Forelimb muscle (tissue), 1 donor: ENCODE measurements at places on chromosomes 6 and 20. TPM values are rescaled to one million over a fixed set of nuclear protein-coding genes. Genes with fewer than 3 reads are reported as not detected.

The TLDC2 gene
- 0.40 TPM for polyA plus RNA-seq

DNA sequence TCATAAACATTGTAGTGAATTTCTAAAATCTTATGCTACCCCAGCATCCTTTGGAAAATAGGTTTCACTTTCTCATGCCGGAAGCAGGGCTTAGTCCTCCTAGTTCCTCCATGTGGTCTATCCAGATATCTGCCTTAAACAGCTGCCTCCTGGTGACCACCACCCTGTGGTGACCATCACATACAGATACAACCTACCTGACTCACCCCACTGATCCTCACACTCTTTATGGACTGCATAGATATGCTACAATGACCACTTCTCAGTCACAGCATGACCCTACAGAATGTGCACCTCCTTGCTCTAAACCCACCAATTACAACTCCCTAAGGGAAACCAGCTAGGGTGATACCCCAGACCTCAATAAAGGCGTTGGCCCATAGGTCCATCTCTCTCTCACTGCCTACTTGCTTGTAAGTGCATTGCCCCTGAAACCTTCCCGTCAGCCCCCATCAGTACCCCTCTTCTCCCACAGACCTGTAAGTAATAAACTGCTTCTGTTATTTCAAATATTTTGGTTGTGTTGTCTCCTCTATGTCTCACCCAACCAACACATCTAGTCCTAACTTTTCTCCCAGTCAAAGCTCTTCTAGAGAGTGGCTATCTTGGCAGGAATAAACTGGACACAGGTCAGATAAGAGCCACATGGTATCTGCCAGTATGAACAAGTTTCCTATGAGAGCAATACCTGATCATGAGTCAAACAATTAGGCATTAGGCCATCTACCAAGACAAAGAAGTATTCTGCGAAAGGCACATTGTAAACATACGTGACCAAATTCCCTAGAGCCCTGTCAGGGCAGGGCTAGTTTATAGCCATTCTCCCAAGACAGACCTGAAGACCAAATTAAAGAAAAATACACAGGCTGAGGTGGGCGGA is 39.4 kb upstream of the PLEKHG1 start:
- no peak for DNase-seq

DNA sequence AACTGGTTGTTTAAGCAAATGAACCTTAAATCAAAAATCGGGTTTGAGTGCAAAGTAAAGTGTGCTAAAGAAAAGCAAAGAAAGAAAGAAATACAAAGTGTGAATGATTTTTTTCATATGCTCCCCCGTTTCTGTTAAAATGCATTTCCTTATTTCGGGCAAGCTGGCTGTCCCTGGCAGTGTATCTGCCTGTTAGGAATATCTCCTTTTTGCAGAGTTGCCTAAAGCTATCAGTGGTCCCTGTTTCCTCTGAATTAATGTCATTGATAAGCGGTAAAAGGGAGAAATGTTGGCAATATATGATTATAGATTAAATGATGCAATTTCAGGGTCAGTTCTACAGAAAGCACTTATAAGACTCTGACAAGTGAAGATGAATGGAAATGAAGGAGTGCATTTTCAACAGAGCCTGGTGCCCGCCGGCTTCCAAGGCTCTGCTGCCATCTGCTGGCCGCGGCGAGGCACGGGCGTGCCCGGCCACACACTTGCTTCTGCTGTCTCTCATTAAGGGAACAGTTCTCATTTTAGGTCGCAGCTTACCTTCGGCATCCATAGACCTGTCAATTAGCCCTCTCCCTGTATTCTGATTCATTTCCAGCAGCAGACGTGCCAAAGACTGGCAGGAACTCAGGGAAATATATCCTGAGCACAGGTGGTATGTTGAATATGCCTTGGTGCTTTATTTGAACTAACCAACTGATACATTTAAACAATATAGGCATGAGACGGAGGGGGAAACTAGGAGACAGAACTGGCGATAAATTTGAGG is 381.9 kb downstream of the C6orf118 start:
- DNase-seq = no peak

DNA sequence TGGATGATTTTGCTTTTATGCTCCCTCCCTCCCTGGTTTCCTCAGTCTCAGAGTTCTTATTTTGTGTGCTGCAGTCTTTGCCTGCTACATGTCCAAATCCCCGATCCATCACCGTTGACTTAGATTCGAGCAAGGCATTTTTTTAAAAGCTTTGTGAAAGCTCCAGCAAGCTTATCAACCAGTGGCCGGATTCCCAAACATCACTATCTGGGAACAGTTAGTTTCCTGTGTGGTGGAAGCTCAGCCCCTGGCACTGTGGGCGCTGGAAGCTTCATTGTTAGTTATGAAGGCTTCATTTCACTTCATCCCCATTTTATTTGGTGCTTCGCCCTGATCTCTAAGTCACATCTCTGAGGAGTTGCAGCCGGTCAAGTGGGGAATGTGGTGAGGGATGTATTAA is 44.7 kb downstream of the DEK start:
- DNase-seq = no peak

DNA sequence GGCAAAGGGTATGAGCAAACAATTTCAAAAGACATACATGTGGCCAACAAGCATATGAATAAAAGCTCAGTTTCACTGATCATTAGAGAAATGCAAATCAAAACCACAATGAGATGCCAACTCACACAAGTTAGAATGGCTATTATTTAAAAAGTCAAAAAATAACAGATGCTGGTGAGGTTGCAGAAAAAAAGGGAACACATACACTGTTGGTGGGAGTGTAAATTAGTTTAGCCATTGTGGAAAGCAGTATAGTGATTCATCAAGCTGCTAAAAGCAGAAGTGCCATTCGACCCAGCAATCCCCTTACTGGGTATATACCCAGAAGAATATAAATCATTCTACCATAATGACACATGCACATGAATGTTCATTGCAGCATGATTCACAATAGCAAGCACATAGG is 6.7 kb upstream of the KHDC1L start:
- no peak for DNase-seq

DNA sequence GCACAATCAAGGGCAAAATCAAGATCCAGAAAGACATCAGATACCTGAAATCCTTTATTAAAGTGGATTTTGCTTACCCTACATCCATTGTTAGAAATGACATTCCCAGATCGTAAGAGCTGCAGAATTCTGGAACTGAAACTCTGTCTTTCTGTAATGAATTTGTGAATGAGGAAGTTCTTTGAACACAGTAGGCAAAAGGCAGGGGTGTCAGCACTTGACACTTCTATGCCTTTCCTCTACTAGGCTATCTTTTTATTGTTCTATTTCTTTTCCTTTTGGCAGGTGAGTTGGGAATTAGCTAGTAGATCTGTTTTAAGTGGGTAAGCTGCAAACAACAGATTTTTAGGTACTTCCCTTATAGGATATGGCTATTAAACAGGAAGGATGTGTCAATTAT is 126.3 kb downstream of the CARMIL1 start:
- no peak for DNase-seq

DNA sequence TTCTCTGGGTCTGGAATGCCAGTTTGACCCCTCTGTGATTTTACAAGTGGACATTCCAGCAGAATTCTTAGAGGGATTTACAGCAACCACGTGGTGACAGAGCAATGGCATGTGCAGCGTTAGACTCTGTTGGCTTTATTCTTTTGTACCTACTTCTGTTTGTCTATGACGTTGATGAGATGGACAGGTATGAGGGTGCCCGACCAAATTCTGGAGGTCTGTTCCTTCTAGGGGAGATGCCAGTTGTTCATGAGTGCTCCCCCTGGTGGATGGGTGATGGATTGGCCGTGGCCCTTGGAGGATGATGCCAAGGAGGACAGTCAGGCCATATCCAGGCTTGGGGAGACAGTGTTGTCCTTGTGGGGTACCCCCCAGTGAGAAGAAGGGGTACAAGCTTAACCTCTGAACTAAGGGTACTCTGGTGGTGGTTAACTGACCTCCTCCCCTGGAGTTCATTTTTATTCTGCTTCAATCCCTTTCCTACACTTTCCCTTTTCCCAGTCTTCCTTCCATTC is 198.6 kb downstream of the DTNBP1 start:
- no peak for DNase-seq

DNA sequence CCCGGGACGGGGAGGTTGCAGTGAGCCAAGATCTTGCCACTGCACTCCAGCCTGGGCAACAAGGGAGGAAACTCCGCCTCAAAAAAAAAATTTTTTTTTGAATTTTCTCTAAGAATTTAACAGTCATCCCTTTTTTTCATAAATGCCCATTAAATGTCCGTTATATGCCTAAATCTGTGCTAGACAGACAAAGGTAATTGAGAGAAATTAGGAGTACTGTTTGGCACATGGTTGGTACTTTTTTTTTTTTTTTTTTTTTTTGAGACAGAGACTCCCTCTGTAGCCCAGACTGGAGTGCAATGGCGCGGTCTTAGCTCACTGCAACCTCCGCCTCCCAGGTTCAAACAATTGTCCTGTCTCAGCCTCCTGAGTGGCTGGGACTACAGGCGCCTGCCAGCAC is 1.7 kb downstream of the PCMT1 start:
- DNase-seq = no peak

DNA sequence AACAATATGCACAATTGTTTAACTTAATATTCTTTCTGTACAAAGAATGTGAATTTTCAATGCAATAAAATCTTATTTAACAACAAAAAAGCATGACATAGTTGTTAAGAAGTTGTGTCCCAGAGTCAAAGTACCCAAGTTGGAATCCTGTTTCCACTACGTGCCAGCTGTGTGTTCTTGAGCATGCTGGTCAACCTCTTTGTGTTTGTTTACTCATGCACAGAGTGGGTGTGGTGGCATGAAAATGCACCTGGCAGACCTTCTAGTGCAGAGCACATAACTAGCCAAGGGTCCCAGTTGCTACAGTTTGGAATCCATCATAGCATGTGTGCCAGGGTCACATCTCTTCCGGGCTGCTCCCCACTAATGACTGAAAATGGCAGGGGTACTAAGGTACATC is 24.7 kb upstream of the MOCS1 start:
- no peak for DNase-seq

DNA sequence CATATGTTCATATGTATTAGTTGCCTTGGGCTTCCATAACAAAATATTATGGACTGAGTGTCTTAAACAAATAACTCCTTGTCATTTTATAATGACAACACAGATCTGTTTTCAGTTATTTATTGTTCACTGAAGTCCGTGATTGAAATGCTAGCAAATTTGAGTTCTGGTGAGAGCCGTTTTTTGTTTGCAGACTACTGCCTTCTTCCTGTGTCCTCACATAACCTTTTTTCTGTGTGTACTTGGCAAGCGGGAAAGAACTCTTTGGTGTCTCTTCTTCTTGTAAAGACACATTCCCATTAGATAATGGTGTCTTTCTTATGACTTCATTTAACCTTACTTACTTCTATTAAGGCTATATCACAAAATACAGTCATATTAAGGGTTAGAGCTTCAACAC is 482.9 kb upstream of the EYS start:
- no peak for DNase-seq

DNA sequence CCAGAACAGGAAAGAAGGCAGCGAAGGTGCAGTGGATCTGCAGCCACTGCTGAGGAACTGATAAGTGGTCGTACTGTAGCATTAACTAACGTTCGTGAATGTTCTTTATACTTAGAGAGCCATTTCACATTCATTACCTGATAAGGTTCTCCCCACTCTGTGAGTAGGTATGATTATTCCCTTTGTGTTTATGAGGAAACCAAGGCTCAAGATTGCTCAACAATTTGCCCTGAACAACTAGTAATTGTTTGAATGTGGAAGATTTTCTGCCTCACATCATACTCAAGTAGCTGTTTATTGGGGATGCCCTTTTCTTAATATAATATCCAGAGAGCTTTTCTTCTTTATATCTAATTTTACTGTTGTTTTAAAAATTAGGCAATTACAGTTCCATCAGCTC is 24.9 kb upstream of the ELOVL5 start:
- no peak for DNase-seq

DNA sequence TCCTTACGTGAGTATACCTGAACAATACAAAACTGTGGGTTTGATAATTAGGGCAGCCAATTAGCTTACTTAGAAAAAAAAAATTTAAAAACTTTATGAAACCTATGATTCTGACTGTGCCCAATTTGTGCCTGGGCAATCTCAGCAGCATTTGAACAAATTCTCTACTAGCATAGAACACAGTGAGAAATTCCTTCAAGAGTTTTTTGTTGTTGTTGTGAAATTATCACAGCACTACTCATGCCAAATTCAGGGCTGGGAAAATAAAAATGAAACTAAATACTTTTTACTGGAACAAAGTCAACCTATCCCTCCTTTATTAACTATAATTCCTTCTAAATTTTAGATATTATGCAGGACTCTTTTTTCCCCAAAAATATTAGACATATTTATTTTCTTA is 42.9 kb downstream of the POU3F2 start:
- DNase-seq = no peak

GRCh38 chr20:2124564-2125213 is 23.1 kb downstream of the STK35 start:
- DNase-seq = no peak
